Endothelial cell of umbilical vein (primary cell): ENCODE measurements at places on chromosomes 2 and 18. TPM values are rescaled to one million over a fixed set of nuclear protein-coding genes. Genes with fewer than 3 reads are reported as not detected.

DNA sequence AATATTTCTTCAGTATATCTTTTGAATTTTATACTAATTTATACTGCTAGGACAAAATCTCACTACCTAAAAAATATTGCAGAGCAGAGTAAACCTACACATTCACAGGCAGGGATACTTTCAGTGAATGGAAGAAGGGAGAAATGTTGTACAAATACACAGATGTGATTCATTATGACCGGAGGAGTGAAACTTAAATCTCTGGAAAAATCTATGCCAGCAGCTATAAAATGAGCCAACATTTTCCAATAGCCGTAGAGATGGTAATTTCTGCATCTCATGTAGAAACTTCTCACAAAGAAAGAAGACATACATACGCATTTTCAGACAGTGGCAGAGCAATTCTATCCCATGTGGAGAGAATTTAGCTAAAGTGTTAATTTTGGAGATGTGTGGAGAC is 54.8 kb downstream of the KCNS3 start:
- no peaks in the 10 kb centered on the region for H3K36me3 ChIP-seq
- H3K27me3 ChIP-seq, result no peaks in the 10 kb centered on the region

GRCh38 chr2:222859786-222860612 is 837 bp upstream of the ACSL3 start:
- H3K4me3 ChIP-seq, result no peak overlapping the region
- H3K4me1 ChIP-seq, result peaks cover 38% of the 10 kb centered on the region
- H3K27ac ChIP-seq, result peak overlapping the region; percentile 0
- no peaks in the 10 kb centered on the region for H3K36me3 ChIP-seq
- DNase-seq, result peak; percentile 80
- H3K27me3 ChIP-seq, result no peaks in the 10 kb centered on the region

FBXO48 gene
- 0.73 and 0.83 TPM in 2 replicates for total RNA-seq

ILKAP gene
- 47.5 and 49.2 TPM in 2 replicates for total RNA-seq
